ENCODE measurements at places on chromosomes 7 and 10.

GRCh38 chr7:44185729-44186128, 3.5 kb downstream of the GCK start:
- no peak for DNase-seq

GRCh38 chr10:28054228-28054860, 55.5 kb upstream of the ODAD2 start:
- DNase-seq, result no peak

- DNase-seq, result no peak
Observed at GRCh38 chr7:83065714-83066113, 97.0 kb downstream of the PCLO start.

DNA sequence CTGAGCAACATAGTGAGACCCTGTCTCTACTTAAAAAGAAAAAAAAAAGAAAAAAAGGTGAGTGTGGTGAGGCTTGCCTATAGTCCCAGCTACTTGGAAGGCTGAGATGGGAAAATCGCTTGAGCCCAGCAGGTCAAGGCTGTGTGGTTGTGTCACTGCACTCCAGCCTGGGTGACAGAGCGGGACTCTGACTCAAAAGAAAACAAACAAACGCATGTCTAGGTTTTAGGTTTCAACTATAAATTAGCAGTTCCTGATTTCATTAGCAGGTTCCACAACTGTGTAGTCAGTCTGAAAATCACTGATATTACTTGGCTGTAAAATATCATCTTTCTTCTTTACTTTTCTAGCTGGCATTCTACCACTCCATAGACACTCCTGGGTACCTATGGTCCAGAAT, 155.7 kb upstream of the HGF start:
- no peak for DNase-seq

GRCh38 chr7:134045716-134046115, 81.4 kb upstream of the LRGUK start:
- no peak for DNase-seq

DNA sequence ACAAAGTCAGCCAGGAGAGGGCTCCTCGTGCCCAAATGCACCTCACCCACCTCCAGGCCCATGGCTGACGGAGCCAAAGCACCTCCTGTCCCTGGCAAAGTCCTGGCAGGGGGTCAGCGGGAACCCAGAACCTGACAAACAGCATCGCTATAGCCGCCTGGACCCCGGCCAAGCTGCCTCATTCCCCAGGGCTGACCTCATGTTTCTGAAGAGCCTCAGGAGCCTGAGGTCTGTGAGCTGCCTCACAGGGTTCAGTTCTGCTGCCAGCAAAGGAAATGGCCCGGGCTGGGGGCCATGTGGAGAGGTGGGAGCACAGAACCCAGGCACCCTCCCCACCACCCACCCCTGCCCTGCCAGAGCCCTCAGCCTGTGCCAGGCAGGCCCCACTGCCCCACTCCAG, 4.2 kb upstream of the NANOS1 start:
- DNase-seq, result no peak

DNA sequence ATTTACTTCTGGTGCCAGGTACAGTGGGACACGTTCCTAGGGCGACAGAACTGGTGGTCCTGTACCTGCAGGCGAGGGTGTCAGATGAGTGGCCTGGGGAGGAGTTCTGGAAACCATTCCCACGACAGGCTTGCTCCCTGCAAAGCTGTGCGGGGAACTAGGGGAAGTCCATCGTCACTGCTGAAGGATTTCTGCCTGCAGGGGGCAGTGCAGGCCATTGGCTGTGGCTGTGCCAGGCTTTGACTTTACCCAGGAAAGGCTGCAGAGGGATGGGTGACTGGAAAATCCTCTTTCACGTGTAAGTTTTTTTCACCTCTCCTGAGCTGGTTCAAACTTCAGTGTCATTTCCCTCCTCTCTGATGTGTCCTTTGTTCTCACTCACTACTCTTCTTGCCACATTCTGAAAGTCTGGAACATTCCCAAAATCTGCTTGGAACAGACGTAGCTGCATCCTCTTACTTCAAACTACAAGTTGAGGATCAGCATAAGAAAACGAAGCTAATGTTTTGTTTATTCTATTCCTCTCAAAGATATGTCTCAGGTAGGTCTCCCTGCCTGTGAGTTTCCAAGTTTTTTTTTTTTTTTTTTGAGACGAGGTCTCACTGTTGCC, 126.5 kb downstream of the SH2D4B start:
- peak; percentile 54 for DNase-seq

DNA sequence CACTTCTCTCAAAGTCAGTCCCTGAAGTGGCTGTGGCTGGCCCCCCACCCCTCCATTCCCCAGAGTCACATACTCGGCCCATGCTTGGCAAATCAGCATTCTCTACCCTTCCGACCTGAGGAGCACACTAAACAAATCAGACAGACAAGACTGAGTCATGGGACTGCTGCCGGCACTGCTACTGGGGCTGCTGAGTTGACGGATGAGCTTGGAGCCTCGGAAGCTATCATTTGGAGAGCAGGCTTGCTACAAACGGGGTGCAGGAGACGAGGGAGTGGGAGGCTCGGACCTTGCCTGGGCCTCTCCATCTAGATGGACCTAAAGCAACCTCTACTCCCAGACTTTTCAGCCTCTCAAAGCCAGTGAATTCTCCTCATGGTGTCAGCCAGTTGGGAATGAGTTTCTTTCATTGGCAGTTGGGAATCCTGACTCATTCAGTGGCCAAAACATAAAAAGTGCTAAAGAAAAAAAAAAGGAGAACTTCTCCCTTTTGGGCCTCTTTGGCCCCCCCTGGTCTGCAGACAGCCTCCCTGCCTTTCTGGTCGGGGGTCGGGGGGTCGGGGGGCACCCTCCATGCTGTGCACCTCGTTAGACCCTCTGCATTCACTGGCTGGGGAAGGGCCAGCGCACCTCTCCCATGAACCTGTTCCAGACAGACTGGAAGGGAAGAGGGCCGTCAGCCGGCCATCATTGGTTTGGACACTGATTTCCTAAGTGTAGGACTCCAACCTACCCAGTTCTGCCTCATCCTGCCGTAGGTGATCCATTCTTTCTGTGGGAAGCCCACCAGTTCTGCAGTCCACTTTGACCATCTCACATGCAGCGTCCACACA, 52.3 kb upstream of the COL13A1 start:
- no peak for DNase-seq

- DNase-seq, result peak; percentile 73
Observed at GRCh38 chr10:62015994-62016393, 114.5 kb downstream of the ARID5B start.

GRCh38 chr10:42866115-42866995, 83.8 kb downstream of the BMS1 start:
- peak; percentile 55 for DNase-seq

GRCh38 chr7:141045126-141045841, 28.6 kb upstream of the TMEM178B start:
- no peak for DNase-seq

DNA sequence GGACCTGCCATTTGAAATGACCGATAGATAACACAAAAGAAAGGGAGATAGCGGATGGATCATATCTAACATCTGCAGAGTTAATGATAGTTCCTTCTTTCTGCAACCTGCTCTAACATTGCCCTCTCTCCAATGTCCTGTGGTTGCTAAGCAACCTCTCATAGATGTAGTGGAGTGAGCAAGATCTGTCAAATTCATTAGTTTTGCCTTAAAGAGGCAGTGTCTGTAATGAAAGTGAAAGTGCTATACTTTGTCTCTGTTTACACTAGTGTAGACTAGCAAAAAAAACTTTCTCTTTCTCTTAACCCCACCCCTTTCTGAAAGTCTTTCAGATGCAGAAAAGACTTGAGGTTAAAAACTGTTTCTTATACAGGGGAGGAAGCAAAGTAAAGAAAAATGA, 1196.9 kb downstream of the SORCS3 start:
- DNase-seq, result peak; percentile 32

DNA sequence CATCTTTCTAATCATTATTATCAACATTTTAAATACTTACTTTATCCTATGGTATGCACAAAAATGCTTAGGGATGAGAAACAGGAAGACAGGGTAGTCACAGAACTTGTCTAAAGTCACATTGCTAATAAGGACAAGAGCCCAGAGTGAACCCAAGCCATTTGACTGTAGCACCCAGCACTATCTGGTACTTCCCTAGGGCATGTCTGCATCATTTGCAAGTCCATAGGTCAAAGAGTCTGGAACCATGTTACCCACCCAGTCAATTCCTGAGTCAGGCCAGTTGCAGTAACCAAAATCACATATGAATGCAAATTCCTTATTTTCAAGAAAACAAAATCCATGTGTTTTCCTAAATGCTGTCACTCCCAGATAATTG, 19.1 kb downstream of the ASAH2 start:
- no peak for DNase-seq

DNA sequence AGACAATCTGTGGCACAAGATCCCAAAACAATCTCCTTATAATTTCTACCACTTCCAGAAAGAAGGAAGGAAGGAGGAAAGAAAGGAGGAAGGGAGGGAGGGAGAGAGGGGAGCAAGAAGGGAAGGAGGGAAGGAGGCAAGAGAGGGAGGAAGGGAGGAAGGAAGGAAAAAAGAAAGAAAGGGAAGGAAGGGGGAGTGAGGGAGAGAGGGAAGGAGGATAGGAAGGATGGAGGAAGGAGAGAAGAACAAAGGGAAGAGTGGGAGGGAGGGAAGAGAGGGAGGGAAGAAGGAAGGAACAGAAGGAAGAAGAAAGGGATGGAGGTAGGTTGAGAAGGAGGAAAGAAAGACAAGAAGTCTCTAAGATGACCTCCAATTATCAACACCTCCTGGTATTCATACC, 185.5 kb upstream of the NFE2L3 start:
- no peak for DNase-seq

DNA sequence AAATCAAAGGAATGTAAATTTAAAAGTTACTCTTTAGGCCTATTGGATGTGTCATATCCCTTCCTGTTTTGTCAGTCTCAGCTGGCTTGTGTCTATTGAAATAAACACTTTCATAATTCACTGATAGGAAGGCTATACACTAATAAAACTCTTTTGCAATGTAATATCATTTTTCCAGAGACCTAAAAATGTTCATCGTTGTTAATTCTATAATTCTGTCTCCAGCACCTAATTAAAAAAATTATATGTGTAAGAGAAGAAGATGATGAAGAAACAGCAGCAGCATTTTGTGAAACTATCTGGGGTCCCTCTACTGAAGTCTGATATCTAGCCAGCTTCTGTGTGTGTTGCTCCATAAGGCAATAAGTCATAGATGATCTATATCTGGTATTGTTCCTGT, 602.7 kb downstream of the ETV1 start:
- DNase-seq, result no peak

- DNase-seq, result no peak
Observed at GRCh38 chr10:103949728-103950127, 17.2 kb upstream of the SLK start.

DNA sequence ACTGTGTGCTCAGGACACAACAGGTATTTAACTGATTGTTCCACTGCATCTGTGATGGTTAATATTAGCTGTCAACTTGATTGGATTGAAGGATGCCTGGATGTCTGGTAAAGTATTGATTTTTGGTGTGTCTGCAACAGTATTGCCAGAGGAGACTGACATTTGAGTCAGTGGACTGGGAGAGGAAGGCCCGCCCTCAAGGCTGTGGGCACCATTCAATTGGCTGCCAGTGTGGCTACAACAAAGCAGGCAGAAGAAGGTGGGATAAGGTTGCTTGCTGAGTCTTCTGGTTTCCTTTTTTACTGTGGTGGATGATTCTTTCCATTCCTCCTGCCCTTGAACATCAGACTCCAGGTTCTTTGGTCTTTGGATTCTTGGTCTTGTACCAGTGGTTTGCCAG, 137.1 kb upstream of the FAM13C start:
- DNase-seq, result no peak

DNA sequence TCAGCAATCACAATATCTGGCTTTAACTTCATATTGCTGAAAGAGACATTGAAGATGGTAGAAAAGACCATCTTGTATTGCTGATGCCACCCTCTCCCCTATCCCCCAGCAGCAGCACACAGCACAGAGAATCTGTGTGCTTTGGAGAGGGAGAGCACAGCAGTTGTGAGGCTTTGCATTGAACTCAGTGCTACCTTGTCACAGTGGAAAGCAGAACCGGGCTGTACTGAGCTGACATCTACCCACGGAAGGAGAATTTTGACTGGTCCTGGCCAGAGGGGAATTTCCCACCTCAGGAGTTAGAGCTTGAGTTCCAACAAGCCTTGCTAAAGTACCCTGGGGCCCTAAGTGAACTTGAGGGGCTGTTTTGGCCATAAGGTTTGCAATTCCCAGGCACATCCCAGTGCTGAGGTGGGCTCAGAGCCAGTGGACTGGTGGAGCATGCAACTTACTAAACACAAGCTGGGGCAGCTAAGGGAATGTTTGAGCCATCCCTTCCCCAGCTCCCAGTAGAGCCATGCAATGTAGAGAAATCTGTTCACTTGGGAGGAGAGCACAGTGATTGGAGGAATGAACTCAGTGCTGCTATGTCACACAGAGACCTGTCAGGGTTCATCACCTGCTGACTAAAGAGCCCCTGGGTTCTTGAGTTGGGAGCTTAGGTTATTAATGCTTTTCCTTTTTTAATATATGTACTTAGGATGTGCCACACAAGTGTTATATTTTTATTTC, 62.1 kb downstream of the OR13A1 start:
- DNase-seq, result no peak

- no peak for DNase-seq
Observed at GRCh38 chr7:142176901-142177300, 65.4 kb downstream of the MGAM2 start.

DNA sequence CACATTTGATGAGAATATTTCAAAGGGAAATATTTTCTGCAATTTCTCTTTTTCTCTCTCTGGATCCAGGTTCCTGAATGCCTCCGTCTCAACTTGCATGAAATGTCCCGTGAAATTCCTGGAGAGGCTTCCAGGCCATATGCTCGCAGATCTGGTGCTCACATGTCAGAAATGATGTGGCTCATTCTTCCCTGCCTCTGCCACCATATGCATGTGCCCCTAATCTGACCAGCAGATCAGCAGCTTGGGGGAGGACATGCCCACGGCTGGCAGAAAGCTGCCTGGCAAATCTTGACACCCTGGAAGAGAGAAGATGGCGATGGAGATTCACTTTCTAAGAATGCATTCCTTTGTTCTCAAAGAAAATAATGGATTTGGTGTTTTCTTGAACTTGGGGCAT, 490.7 kb downstream of the RPS24 start:
- no peak for DNase-seq

DNA sequence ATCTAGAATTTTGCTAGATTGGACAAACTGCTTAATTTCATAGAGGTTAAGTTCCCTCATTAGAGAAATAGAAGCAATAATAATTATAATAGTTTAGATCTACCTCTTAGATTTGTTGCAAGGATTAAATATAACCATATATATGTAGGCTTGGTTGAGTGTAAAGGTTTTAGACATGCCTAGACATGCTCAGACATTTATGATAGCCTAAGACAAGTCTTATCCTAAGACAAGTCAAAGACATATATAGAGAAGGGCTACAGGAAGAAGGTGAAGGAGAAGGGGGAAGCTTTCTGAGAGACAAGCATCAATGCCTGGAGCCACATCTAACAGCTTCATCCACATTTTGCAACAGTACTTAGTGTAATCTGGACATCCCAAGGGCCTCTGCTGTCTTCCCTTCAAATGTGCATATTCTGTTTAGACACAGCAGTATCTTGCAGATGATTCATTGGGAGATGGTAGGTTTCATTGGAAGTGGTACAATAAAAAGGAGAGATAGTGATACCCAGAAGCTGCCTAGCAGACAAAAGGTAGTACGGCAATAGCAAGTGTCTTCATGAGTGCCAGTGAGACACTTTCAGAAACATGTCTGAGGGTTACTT, 146.5 kb downstream of the HGF start:
- no peak for DNase-seq
